Activated T-helper 1 cell treated with anti-CD3 and anti-CD28 coated beads, Interleukin-2, amount 50 U/mL, for 16 hours (primary cell): ENCODE measurements at places on chromosomes 1 and 21.

DNA sequence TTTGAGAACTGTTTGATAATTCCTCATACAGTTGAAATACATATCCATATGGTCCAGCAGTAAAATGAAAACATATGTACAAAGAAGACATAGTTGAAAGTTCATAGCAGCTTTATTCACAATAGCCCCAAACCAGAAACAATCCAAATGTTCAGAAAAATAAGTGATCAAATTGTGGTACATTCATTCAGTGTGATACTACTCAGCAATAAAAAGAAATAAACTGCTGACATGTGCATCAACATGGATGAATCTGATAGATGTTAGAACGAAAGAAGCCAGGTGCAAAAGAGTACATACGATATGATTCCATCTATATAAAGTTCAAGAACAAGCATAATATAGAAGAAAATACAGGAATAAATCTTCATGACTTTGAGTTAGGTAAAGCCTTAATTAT lies 77.2 kb downstream of the EVI5 start:
- no peak for DNase-seq

DNA sequence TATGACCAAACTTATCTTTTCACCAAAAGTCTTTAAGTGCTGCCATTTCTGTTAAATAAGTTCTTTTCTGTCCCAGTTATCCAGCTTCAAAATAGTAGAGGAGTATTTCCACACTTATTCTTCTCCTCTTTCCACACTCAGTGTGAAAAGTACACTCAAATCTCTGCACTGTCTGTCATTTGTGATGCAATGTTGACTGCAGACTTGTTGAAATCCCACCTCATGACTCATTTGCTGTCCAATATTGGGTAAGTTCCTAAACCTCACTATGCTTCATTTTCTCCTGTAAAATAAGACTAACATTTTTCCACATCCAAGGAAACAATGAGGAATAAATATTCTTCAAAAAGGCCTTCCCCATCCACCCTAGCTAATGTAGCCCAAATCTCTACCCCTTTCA lies 17.5 kb downstream of the LRRIQ3 start:
- DNase-seq = no peak

- no peak for DNase-seq
These were observed 120.2 kb upstream of the KCNE2 start for GRCh38 chr21:34243562-34243961.

- no peak for DNase-seq
These were observed 653 bp upstream of the IFFO2 start for GRCh38 chr1:18957136-18957521.

GRCh38 chr1:29890201-29890959 lies 654.1 kb downstream of the PTPRU start:
- DNase-seq = no peak

DNA sequence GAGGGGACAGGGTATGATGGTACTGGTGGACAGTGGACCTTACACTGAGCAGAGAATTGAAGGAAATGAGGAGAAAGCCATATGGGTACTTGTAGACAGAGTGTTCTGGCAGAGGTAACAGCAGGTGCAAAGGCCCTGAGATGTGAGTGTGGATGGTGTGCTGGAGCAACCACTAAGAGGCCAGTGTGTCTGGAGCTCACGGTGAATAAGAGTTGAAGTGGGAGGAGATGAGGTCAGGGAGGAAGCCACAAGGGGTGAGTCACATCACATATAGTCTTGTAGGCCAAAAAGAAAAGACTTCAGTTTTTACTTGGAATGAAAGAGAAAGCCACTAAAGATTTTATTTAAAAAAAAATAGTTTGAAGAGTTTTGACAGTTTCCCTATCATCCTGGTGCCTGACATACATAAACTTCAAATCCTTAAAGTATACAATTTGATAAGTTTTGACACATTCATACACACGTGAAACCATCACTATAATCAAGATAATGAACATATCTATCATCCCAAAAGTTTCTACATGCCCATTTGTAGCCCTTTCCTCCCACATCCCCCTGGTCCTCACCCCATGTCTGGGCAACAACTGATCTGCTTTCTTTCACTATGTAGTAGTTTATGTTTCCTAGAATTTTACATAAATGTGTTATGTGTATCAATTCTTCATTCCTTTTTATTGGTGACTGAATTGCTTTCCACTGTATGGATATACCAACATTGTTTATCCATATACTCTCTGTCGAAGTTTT lies 148.4 kb downstream of the GPATCH2 start:
- DNase-seq = no peak

GRCh38 chr1:187634940-187635339 lies 806.2 kb downstream of the PLA2G4A start:
- no peak for DNase-seq

DNA sequence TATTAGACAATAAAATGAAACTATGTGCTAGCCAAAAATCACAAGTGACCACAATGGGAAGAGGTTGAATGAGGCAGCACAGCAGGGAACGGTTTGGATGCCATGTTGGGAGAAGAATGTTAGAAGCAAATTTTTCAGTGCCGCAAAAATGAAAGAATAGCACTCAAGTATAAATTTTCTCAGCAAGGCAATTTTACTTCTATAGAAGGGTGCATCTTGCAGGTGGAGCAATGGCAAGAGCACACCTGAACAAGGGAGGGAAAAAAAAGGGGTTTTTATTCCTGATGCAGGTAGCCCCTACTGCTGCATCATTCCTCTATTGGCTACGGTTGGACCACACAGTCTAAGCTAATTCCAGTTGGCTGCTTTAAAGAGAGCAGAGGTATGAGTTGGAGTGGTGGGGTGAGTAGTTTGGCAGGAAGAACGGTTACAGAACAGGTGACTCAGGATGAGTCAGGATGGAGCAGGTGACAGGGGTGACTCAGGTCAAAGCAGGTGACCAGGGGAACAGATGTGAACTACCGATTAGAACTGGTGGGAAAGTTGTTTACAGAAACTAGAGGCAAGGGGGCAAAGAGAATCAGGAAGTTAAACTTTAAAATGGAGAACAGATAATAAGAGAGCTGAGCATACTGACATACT lies 301.1 kb upstream of the NRIP1 start:
- DNase-seq = no peak

GRCh38 chr1:65791396-65791795 lies 1.3 kb upstream of the PDE4B start:
- no peak for DNase-seq

DNA sequence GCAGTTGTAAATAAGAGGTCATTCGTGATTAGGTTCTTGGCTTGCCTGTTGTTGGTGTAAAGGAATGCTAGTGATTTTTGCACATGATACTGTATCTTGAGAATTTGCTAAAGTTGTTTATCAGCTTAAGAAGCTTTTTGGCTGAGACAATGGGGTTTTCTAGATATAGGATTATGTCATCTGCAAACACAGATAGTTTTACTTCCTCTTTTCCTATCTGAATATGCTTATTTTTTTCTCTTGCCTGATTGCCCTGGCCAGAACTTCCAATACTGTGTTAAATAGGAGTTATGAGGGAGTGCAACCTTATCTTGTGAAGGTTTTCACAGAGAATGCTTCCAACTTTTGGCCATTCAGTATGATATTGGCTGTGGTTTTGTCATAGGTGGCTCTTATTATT lies 576.1 kb upstream of the RGS18 start:
- DNase-seq = no peak

DNA sequence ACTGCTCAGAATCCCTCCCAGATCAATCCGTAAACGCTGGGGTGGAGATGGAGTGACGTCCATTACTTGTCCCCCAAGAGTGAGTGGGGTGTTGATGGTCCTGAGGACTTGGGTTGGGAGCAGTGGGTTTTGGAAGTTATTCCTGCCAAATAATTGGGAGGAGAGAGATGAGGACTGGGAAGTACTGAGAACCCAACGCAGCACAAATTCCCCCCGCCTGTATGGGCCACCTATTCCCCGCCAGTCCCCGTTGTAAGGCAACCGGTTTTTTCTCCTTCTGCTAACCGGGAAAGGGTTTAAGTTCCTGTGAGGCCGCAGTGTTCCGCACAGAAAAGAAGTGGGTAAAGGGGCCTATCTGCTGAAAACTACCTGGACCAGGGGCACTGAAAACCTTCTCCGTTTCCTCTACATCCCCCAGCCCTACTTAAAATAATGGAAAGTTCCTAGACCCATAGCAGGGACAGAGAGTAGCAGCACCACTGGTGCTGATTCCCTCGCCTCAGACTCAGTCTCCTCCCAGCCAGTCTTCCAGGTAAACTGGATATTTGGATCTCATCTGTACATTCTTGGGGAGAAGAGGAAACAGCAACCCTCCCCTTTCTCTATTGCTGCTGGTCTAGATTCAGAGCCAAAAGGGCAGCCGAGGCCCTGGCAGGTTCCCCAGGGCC lies 738 bp downstream of the LURAP1 start:
- no peak for DNase-seq

DNA sequence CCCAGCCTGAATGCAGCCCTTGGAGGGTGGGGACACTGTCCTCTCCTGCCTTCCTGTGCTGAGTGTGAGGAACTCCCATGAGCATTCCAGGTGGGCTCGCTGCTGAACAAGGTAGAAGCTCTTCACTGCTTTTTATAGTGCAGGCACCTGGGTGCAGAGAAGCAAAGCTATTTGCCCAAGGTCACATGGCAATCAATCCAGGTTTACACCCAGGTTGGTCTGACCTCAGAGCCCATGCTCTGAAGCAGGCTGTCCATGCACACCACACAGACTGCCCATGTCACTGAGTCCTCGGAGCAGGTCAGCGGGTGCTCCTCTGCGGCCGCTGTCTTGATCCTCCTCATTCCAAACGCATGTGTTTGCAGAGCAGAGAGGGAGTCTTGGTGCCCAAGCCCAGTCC lies 323.4 kb upstream of the VAMP3 start:
- no peak for DNase-seq

DNA sequence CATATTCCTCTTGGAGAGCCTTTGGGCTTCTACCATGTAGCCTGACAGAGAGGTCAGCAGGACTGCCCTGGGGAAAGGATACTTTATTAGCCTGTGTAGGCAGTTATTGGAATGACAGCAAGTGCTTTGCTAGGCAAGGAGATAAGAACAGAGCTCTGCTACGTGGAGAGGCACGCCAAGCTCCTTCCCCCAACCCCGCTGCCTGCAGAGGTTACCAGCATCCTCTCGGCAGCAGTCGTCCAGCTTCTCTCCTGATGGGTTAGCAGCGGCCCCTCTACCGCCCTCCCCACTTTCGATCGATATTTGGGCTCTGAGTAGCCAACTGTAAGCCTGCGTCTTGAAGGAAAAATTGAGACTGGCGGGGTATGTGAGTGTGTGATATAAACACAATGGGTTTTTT lies 122.3 kb downstream of the DHRS3 start:
- DNase-seq = no peak

DNA sequence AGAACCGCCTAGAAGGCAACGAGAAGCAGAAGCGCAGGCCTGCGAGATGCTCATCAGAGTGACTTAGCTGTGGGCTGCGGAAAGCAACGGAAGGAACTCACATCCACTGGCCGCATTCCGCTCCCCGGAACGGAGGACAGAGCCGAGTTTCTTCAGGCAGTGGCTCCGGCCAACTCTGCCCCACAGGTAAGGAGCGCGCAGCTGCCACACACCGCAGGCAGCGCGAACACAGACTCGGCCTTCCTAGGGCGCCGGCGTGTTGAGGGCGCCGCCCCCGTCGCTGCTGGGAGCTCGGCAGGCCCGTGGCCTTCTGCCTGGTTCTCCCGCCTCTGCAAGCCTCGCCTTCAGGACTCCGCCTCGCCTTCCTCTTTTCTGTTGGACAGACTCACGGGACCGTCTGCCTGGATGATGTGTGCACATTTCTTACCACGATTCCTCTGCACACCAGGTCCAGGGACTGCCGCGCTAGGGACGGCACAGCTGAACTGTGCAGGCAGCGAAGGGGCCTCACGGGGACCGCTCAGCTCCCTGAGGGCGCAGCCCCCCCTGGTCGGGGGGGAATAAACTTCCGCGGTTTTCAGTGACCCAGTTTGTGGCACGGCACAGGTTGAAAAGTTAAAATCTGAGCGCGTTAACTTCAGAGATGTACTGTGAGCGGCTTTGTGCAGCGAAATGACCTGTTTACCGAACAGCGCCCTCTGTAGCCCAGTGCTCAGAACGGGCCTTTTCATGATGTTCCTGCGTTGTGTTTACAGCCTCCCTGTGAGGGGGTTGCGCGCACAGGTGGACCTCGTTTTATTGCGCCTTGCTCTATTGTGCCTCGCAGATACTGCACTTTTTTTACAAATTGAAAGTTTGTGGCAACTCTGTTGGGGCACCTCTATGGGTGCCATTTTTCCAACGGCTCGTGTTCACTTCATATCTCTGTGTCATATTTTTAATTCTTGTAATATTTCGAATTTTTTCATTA lies 15.8 kb downstream of the TCP10L start:
- DNase-seq = peak; percentile 53

DNA sequence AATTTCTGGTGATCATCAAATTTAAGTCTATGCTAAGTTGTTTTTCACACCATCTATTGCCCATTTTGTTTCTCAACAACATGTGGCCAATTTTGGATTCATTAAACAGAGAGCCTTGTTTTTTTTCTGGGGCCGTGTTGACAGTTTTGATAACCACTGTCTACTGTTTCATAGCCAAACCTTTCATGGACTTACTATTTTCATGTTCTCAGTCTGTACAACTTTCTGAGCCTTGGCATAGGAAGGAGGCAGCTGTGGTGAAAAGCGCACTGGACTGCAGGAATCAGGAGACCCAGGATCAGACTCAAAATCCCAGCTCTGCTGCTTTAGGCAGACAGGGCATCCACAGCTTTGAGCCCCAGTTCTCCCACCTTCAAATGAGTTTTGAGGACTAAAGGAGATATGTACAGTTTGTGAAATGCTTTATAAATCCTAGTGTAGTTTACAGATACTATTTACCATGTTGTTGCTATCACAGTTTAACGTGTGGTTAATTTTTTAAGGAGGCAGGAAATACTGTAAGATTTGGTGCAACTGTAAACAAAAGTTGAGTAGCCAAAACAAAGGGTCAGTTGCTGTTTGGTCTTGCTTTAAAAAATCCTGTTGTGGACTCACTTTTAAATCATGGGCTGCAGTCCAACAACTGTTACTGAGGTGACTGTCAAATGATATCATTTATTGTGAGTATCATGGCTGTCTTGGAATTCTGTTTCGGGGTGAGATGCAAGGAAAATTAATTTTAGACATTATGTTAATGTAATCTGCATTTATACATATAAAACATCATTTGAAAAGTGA lies 2.9 kb downstream of the MACO1 start:
- DNase-seq = no peak

GRCh38 chr1:18681423-18681835 lies 50.8 kb downstream of the PAX7 start:
- no peak for DNase-seq

GRCh38 chr1:53066488-53066887 lies 4.5 kb downstream of the PODN start:
- DNase-seq = no peak
